ENCODE measurements at places on chromosomes 16 and 17. TPM values are rescaled to one million over a fixed set of nuclear protein-coding genes. Genes with fewer than 3 reads are reported as not detected.

- DNase-seq, result no peak
These were observed 99.7 kb downstream of the CBLN1 start for GRCh38 chr16:49181791-49182518.

- DNase-seq, result peak; percentile 65
These were observed 18.6 kb downstream of the ALOX12B start for GRCh38 chr17:8068736-8069586.

The G6PC1 gene
- not detected for total RNA-seq

- DNase-seq, result no peak
These were observed 59.5 kb downstream of the CCDC182 start for GRCh38 chr17:57685499-57686132.

DNA sequence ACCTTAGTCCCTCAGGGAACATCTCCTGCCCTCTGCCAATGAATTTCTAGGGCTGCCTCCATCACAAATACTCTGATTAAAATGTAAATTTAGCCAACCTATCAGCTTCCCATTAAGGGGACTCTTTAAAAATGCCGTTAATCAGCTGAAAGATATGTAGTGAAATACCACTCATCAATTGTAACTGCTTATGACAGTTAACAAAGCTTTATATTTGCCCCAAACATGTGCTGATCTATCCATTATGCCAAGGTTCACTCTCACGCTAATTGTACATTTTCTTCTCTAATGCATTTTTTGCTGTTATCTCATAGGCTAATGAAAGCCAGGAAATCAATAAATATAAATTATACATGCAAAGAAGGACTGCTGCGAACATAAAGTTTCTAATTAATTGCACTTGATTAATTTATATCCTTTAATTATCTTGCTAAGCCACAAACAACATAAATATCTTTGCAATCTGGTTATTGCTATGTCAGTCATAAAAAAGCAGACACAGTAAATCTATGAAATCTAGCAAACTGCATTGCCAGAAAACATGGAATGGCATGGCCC is 601.4 kb upstream of the SALL1 start:
- DNase-seq, result no peak

The HLF gene
- total RNA-seq, result 4.2 TPM

DNA sequence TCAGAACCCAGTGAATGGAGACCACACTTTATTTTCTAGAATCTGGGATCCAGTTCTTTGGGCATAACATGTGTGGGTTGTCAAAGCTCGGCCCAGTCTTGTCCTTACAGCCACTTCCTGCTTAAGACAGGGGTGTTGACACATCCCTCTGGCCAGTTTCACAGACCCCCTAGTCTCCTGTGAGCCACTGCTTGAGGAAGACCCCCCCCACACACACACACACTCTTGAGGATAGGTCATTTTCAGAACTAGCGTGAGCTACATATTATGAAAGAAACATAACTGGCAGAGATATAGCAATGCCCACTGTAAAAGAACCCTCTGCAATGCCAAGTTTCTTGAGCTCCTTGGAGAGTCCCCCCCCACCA is 3.2 kb upstream of the PDK2 start:
- DNase-seq, result no peak

GRCh38 chr16:17850581-17851250 is 380.0 kb upstream of the XYLT1 start:
- DNase-seq, result no peak

GRCh38 chr16:66045626-66046025 is 320.9 kb upstream of the CDH5 start:
- DNase-seq, result no peak

DNA sequence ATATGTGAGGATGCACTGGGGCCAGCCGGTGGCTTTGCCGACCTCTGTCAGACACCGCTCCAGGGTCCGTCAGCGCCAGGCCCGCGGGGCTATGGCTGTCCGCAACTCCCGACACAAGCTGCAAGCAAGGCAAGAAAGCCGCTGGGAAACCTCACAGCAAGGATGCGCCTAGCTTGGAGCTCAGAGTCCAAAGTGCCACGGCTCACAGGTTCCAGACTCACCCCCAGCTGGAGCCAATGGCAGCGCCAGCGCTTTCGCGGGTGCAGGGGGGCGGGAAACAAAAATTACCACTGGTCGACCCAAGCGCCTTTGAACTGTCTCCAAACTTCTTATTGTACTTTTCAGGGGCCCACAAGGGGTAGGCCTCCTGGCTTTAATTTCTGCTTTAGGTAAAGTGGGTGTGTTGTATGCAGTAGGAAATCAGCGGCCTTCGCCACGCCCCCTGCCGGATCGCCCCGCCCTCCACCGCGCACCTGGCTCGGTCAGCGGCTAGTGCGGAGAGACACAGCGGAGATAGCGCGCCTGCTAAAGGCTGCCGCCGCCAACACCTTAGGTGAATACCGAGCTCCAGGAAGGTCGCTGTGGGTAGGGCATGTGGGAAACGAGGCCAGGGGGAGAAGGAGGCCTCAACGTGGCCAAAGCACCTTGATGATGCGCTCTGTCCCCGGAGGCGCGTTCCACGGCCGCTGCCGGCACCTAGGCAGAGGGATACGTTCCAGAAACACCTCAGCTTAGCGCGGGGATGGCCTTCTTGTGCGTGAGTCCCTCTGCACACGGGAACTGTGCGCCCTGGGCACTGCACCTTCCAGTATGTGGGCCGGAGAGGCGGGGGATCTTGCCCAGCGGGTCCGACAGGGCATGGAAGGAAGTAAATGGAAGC is 61.0 kb upstream of the RBL2 start:
- no peak for DNase-seq

- DNase-seq, result no peak
These were observed 7.2 kb downstream of the SUPT4H1 start for GRCh38 chr17:58344791-58345157.

GRCh38 chr17:68572138-68572842 is 28.9 kb downstream of the FAM20A start:
- DNase-seq, result no peak

- DNase-seq, result no peak
These were observed 62.6 kb downstream of the TUBD1 start for GRCh38 chr17:59830007-59830630.

GRCh38 chr17:14784997-14785696 is 480.0 kb downstream of the PMP22 start:
- DNase-seq, result no peak

The EME1 gene
- total RNA-seq, result not detected

DNA sequence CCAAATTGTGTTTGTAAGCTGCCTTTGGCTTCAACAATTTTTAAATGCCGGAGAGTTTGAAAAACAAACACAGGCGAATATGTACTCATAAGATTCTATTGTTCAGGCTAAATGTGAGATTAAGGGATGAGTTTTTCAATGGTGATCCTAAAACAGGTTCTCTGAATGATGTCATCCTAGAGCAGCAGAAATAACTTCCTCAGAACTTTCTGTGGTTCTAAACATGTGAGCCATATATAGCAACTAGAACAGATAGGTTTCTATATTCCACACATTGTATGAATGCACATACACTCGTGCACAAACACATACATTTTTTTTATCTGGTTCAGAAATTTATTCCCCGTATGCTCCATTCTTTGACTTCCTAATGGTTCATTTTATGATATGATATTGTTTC is 1352.2 kb downstream of the CDH8 start:
- DNase-seq, result no peak

The TMEM106A gene
- total RNA-seq, result 3.4 TPM

Data from psoas muscle (tissue), 8 donors.